ENCODE measurements at places on chromosomes 3 and 15. TPM values are rescaled to one million over a fixed set of nuclear protein-coding genes. Genes with fewer than 3 reads are reported as not detected.

Gene PLD1
- 0.61 TPM for total RNA-seq

- DNase-seq, result no peak
Observed at GRCh38 chr3:144301863-144302262, 330.2 kb downstream of the DIPK2A start.

Gene LIPC
- not detected for total RNA-seq

Gene PAK6
- not detected for total RNA-seq

Gene GPR156
- total RNA-seq, result 0.83 TPM

- no peak for DNase-seq
Observed at GRCh38 chr15:73881579-73882320, 8.4 kb downstream of the TBC1D21 start.

- DNase-seq, result no peak
Observed at GRCh38 chr3:169286214-169286613, 377.3 kb downstream of the MECOM start.

Gene CCR5
- not detected for total RNA-seq

GRCh38 chr3:176046703-176047102, 1150.6 kb downstream of the TBL1XR1 start:
- no peak for DNase-seq

Gene GNB4
- total RNA-seq, result 19.1 TPM

DNA sequence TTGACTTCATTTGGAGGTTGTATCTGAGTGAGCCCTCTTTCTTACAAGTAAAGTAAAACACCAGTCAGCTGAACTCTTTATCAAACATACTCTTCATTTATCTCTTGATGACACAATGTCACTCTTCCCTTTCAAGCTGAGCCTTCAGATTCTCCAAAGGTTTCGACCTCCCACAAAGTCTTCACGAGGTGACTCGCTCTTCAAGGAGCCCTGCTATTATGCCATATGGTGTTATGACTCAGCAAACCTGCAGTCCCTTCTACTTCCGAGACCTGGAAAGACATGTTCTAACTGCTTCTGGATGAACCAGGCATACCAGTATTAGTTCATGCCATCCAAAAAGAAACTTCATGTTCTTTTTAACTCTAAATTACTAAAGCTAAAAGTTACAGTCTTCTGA, 23.1 kb downstream of the AADAC start:
- no peak for DNase-seq

DNA sequence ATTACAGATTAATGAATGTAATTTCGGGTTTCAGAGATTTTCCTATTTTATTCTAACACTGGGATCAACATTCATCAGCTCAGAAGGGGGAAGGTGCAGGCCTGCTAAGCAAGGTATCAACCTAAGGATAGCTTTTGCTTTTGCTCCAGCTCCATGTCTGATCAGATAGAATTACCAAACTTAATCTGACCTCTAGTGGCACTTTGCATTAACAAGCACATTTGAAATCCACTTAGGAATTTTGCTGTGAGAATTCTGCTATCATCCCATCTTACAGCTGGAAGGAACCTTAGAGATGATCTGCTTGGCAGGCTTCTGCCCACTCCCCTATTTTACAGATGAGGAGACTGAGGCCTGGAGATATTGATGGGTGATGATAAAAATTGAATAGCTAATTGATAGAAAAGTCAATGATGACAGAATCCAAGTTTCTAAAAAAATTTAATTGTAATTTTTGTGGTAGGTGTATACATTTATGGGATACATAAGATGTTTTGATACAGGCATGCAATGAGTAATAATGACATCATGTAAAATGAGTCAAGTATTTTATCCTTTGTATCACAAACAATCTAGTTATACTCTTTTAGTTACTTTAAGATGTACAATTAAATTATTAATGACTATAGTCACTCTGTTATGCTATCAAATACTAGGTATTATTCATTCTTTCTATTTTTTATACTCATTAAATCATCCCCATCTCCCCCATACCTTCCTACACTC, 209.2 kb upstream of the ZPLD1 start:
- no peak for DNase-seq

DNA sequence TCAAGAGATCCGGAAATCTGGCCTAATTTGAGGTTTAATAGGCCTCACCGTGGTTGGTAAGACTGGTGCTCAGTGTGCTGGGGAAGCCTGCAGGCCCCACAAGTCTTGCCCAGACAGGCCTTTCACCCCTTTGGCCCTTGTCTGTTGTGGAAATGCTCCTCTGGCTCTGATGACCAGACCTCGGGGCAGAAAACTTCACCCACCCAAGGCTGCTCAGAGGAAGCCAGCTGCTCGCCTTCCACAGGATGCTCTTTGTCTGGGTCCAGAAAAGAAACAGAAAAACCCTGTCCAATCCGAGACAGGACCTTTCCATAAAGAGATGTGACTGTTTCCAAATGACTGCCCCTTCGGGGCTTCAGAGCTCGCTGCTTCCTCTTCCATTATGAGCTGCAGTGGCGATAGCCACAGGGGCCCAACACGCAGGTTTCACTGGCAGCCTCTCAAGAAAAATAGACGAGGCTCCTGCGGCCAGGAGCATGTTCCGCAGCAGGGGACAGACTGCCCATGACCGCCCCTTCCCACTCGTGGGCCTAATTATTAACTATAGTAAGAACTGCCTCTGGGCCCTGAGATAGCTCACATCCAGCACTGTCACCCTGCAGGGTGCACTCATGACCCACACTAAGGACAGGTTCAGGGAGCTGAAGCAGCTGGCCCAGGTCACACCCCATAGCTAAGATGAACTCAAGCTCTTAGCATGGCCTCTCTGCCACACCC, 6.8 kb upstream of the SNX22 start:
- no peak for DNase-seq

Measured in glutamatergic neuron (in vitro differentiated cells).